ENCODE measurements at places on chromosomes 16 and 17.

- no peak for DNase-seq
Measured at GRCh38 chr17:333626-334396, 18.8 kb downstream of the RPH3AL start.

DNA sequence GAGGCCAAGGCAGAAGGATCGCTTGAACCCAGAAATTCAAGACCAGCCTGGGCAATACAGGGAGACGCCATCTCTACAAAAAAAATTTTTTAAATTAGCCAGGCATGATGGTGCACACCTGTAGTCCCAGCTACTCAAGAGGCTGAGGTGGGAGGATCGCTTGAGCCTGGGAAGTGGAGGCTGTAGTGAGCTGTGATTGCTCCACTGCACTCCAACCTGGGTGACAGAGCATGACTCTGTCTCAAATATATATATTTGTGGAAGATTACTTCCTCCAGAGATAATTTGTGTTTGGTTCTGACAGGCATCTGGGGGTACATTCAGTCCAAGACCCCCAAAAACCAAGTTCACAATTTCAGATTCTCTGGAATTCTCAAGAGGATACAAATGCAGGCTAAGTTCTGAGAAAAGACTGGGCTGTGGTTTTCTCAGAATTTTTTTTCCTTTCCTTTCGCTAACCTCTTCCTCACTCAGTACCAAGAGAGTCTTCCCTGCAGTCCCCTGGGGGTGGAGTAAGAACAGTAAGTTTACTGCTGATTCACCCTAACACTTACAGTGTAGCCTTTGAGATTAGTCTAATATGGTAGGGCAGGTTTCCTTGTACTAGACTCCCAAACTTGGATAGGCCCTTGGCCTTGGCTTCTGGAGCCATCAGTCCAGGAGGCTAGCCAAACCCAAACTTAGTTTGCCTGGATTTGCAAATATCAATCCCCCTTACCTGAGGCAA is 15.1 kb downstream of the GSDMB start:
- no peak for DNase-seq

DNA sequence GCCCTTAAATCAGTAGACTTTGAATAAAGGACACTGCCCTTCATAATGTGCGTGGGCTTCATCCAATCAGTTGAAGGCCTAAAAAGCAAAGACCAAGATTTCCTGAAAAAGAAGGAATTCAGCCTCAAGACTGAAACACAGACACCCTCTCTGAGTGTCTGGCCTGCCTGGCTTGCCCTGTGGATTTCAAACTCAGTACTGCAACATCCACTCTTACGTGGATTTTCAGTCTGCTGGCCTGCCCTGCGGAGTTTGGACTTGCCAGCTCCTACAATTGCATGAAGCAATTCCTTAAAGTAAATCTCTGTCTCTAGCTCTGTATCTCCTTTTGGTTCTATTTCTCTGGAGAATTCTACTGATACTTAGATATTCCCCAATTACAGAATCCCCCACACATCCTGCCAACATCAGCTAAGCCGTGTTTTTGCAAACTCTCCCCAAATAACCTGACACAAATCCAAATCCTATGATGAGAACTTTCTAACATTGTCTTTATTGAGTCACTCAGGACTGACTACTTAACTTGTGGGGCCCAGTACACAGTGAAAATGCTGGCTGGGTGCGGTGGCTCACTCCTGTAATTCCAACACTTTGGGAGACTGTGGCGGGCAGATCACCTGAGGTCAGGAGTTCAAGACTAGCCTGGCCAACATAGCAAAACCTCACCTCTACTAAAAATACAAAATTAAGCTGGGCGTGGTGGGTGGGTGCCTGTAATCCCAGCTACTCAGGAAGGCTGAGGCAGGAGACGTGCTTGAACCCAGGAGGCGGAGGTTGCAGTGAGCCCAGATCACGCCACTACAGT is 7.2 kb upstream of the TNFRSF17 start:
- DNase-seq = no peak

GRCh38 chr17:21113716-21114115 is 13.0 kb upstream of the DHRS7B start:
- no peak for DNase-seq

DNA sequence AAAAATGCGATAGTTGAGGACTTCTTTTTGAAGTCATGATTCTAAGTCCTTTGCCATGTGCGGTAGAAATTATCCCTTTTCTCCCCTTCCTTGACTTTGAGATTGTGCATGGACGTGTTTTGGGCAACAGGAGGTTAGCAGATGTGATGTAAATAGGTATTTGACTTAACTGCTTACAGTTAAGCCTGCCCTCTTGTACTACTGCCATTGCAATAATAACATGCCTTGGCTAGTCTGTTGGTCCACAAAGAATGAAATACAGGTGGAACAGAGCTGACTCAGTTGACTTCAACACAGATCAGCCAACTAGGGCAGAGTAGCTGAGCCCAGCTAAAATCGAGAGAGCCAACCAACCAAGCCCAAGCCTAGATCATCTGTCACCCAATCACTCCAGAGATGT is 125.5 kb downstream of the BRIP1 start:
- DNase-seq = no peak

DNA sequence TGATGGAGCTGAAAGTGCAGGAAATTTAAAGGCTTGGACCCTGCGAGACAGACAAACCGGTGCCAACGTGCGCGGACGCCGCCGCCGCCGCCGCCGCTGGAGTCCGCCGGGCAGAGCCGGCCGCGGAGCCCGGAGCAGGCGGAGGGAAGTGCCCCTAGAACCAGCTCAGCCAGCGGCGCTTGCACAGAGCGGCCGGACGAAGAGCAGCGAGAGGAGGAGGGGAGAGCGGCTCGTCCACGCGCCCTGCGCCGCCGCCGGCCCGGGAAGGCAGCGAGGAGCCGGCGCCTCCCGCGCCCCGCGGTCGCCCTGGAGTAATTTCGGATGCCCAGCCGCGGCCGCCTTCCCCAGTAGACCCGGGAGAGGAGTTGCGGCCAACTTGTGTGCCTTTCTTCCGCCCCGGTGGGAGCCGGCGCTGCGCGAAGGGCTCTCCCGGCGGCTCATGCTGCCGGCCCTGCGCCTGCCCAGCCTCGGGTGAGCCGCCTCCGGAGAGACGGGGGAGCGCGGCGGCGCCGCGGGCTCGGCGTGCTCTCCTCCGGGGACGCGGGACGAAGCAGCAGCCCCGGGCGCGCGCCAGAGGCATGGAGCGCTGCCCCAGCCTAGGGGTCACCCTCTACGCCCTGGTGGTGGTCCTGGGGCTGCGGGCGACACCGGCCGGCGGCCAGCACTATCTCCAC is at the start of gene NOG:
TSS of gene NOG (plus strand) at position 54 of the 674 bp plus-strand sequence. CDS start at position 579, 525 bp downstream.
- no peak for DNase-seq

DNA sequence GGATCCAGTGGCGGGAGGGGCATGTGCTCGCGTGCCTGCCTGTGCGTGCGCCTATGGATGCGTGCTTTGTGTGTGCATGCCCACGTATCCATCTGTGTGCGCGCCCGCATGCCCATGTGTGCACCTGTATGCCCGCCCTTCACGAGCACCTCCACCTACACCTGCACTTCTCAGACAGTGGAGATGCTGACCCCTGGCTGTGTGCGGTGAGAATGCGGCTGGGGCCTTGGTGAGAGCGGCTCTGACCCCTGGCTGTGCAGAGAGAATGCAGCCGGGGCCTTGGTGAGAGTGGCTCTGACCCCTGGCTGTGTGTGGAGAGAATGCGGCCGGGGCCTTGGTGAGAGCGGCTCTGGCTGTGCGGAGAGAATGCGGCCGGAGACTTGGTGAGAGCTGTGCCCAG is 33.9 kb downstream of the AXIN1 start:
- no peak for DNase-seq

GRCh38 chr17:75003070-75003956 is 9.2 kb upstream of the MRPL58 start:
- DNase-seq = no peak

GRCh38 chr16:25052530-25052929 is 37.4 kb upstream of the ARHGAP17 start:
- DNase-seq = no peak

- DNase-seq = no peak
Measured at GRCh38 chr16:51049276-51049675, 101.8 kb downstream of the SALL1 start.

DNA sequence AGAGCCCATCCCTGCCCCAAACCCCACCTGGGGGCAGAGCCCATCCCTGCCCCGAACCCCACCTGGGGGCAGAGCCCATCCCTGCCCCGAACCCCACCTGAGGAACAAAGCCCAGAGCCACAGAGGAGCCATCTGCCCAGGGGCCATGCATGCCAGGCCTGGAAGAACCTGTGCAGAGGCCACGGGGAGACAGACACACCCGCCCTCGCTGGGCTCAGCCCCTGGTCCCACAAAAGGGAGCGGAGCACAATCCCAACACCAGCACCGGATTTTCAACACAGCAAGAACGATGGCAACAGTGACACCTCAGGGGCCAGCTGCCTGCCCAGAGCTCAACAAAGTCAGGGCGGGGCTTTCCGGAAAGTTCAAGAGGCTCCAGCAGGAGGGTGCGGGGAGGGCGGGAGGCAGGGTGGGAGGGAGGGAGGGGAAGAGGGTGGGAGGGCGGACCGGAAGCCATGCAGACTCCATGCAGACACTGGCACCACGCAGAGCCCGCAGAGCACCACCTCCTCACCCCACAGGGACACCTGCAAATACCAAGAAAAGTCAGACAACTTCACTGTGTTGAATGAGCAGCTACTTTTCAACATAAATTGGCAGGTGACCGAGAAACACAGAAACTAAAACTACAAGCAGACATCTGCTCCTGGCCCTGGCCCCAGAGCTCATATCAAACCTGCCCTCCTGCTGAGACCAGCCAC is 27.9 kb upstream of the C16orf95 start:
- DNase-seq = no peak

- DNase-seq = no peak
Measured at GRCh38 chr16:66936462-66936861, 1.1 kb downstream of the CES2 start.

DNA sequence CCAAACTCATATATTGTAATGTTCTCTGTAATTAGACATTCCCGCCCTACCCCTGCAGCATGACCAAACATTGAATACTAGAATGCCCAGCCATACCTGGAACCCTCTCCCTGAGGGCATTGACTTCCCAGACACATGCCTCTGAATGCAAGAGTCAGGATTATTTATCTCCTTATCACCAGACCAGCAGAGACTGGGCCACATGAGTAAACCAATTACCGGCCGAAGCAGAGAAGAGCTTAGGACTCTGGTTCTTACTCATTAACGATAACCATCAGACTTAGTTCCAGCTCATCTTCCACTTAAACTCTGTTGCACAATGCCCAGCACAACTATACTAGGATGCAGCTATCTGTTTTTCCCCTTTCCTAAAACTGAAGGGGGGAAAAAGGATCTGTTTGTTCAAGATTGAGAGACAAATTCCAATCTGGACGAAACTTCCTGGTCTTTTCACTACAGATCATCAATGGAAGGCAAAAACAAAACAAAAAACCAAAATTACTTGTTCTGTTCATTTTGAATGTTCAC is 88.2 kb upstream of the CORO6 start:
- DNase-seq = no peak

- DNase-seq = no peak
Measured at GRCh38 chr17:13484020-13484419, 117.7 kb downstream of the HS3ST3A1 start.

DNA sequence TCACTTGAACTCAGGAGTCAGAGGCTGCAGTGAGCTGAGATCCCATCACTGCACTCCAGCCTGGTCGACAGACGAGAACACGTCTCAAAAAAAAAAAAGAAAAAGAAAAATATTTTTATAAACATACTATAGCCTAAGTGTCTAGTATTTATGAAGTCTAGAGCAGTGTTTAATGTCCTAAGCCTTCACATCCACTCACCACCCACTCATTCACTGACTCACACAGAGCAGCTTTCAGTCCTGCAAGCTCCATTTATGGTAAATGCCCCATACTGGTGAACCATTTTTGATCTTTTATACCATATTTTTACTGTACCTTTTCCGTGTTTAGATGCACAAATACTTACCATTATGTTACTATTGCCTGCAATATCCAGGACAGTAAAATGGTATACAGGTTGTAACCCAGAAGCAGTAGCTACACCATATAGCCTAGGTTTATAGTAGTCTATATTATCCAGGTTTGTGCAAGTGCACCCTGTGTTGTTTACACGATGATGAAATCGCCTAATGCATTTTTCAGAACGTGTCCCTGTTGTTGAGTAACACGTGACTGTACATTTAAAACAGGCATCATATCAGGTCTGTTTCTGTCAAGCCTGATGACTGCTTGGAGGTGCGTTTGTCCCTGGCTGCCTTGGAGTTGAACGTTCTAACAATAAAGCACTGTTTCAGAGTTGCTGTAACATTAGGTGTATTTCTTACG is 10.1 kb downstream of the NUDT7 start:
- DNase-seq = no peak

DNA sequence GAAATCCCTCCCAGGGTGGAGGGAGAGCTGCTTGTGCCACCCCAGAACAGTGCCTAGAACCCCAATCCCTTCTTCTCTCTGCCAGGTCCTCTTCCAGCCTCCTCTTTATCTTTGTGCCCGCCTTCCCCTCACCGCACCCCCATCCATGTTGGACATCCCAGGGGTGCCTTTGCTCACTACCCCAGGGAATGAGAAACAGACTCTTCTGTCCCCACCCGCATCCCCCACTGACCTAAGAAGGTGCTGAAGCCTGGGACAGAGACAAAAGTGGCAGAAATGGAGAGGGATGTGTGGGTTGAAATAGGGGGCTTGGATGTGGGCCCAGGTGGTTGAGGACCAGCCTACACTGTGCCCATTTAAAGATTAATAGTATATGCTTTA is 17.0 kb downstream of the ALOX15B start:
- no peak for DNase-seq

GRCh38 chr16:89334988-89335802 is 117.7 kb downstream of the ZNF778 start:
- no peak for DNase-seq

DNA sequence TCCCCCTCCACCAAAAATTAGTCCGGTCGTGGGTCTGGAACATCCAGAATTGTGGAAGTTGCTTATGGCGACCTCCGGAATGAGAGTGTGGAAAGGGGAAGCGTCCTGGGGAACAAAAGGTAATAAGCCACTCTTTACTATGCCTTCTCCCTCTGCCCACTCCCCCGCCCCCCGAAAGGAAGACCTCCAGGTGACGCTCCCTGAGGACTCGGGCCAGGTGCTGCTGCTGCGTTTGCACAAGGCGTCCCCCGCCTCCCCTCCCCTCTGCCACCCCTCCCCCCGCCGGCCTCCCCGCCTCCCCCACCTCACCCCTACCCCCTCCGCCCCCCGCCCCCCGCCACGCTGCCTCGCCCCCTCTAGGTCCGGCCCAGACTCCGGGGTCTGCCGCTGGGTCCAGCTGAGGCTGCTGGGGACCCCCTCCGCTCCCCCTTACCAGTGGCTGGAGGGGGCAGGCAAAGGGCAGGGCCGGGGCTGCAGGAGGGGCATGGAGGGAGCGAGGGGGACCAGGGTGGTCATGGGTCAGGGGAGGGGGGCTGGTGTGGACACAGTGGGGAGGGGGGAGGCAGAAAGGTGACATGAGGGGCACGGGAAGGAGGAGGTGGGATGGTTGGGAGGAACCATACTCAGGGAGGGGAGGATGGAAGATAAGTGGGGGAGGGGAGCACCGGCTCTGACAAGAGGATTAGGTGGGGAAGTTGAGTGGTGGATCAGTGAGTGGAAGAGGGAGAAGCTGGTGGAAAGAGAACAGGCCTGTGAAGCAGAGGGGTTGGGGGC is 23.6 kb downstream of the ALOX12B start:
- DNase-seq = no peak

- DNase-seq = peak; percentile 60
Measured at GRCh38 chr16:50479771-50480170, 68.4 kb upstream of the NKD1 start.

- DNase-seq = no peak
Measured at GRCh38 chr17:40068584-40068916, 5.8 kb downstream of the THRA start.

Measured in lower leg skin (tissue), 4 donors.